ENCODE measurements at places on chromosomes 4 and X.

- no peak for DNase-seq
Measured at GRCh38 chr4:154911097-154911496, 130.0 kb downstream of the RBM46 start.

DNA sequence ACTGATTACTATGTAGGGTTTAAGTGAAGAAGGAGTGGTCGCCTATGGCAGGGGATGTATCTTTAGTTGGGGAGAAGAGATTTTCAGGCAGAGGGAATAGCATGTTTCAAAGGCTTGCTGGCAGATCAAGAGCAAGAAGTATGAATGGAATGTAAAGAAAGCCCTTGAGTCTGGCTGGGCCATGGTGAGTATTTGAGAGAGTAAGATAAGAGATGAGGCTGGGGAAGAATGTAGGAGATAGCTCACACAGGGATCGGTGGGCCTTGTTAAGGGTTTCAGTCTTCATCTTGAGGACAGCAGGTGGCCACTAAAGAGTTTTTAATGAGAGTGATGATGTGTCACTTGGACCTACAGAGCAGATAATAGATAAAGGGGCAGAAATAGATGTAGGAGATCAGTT, 319.1 kb upstream of the RPS6KA3 start:
- no peak for DNase-seq

GRCh38 chr4:53816561-53816960, 225.3 kb upstream of the LNX1 start:
- DNase-seq: no peak

GRCh38 chrX:69096963-69097362, 68.3 kb downstream of the PJA1 start:
- DNase-seq: no peak

- DNase-seq: no peak
Measured at GRCh38 chrX:131677655-131678628, 134.1 kb downstream of the OR13H1 start.

- no peak for DNase-seq
Measured at GRCh38 chrX:74535086-74535407, 79.4 kb downstream of the RLIM start.

DNA sequence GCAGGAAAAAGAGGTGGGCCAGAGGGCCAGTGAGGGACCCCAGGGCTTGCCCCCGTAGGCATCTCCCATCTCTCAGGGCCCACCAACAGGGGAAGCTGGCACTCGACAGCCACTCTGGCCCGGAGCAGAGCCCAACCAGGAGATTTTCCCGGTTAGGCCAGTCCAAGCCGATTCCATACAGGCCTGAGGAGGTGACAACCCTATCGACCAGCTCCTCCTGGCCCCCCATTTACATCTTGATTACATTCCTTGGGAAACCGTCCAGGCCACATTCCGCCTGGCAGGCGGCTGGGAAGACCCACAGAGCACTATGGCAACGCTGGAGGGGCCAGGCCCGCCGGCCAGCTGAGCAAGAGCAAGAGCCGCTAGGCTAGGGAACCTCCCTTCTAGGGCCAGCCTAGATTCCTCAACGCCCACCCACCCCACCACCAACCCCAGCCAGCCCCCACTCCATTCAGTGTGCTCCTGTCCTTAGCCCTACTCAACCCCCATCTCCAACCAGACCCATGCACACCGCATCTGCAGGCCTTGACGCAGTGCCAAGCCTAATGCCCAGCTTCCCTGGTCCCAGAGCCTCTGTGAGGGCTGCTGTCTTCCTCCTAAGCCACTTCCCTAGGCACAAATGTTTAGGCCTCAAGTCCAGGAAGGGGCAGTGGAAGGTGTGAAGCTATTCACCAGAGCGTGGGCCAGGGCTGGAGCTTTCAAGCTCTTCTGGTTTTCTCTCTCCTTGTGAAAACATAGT, 161.2 kb downstream of the EFNB1 start:
- DNase-seq: no peak

- DNase-seq: no peak
Measured at GRCh38 chr4:26048378-26048882, 134.4 kb downstream of the SMIM20 start.

GRCh38 chr4:105715692-105716278, 7.2 kb downstream of the GSTCD start:
- no peak for DNase-seq

- DNase-seq: no peak
Measured at GRCh38 chr4:77844363-77844762, 18.3 kb upstream of the MRPL1 start.

- no peak for DNase-seq
Measured at GRCh38 chr4:114267976-114268375, 288.5 kb upstream of the ARSJ start.

DNA sequence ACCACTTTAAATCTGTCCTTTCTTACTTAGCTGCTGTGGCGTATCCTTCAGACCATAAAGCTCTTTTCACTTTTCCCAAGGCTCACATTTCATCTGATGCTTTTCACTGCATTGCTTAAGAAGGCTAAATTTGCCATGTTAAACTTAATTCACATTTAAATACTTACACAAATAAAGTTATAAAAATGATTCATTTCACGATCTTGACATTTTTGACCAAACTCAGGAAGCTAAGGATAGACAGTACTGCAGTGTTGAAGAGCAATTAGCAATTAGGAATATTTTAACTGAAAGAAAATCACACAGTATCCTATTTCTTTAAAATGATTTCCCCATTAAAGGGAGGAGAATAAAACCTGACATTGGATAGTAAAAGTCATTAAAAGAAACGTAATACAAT, 1038.6 kb downstream of the STPG2 start:
- no peak for DNase-seq

DNA sequence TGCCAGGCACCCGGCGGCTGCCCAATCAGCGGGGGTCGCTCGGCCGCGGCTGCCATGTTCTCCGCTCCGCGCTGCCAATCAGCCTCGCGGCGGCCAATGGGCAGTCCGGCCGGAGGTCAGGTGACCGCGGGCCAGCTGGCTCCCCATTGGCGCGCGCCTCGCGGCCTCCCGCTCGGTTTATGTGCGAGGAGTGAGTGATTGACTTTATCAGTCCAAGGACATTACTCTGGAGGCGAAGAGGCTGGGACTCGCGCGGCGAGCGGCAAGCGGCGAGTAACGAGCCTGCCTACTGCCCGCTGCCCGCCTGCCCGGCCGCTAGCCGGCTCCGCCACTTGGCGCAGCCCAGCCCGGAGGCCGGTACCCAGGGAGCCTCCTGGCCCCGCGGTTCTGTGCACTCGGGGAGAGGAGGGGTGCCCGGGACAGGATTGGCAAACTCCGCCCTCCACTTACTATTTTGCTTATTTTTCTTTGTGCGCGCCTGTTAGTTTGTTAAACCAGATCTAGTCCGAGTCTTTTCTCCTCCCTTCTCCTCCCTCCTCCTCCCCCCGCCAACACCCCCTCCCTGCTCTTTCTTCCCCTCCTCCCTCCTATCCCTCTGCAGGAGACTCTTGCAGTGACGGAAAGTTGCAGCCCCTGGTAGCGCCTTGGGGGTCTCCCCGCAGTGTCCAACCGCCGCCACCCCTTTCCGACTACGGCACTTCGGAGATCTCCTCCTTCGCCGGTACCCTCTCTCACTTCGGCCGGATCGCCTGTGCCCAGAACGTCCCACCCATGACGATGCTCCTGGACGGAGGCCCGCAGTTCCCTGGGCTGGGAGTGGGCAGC, at the start of gene ZIC3:
Gene ZIC3 (plus strand): TSS at position 207 of the 825 bp plus-strand sequence. CDS start 565 bp downstream, at position 772.
- DNase-seq: no peak

- no peak for DNase-seq
Measured at GRCh38 chr4:56937262-56937661, 29.6 kb downstream of the REST start.

DNA sequence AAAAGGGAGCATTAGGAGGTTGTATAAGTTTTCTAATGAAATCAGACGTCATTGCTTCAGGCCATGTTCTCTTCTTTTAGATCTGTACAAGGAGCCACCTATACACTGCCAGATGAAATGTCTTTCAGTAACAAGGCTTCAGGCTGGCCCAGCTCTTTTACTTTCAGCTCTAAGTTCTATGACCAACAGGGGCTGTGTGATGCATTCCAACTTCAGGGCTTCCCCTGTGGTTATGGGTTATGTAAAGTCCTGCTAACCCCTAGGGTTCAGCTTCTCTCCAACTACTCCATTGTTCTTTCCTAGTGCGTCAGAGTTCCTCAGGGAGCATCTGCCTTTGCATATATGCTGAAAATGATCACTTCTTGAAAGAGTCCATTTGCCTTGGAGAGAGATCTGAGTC, 79.4 kb upstream of the TTC29 start:
- DNase-seq: no peak

DNA sequence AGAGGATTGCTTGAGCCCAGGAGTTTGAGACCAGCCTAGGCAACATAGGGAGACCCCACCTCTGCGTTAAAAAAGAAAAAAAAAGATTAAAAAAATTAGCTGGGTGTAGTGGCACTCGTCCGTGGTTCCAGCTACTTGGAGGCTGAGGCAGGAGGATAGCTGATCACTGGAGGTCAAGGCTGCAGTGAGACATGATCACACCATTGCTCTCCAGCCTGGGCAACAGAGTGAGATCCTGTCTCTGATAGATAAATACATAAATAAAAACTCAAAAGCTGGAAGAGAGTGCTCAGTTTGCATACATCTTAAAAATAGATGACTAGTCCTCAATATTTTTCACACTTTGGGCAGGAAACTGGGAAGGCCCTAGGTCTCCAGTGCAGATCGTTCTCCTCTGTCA, 54.1 kb downstream of the TMEM131L start:
- no peak for DNase-seq

DNA sequence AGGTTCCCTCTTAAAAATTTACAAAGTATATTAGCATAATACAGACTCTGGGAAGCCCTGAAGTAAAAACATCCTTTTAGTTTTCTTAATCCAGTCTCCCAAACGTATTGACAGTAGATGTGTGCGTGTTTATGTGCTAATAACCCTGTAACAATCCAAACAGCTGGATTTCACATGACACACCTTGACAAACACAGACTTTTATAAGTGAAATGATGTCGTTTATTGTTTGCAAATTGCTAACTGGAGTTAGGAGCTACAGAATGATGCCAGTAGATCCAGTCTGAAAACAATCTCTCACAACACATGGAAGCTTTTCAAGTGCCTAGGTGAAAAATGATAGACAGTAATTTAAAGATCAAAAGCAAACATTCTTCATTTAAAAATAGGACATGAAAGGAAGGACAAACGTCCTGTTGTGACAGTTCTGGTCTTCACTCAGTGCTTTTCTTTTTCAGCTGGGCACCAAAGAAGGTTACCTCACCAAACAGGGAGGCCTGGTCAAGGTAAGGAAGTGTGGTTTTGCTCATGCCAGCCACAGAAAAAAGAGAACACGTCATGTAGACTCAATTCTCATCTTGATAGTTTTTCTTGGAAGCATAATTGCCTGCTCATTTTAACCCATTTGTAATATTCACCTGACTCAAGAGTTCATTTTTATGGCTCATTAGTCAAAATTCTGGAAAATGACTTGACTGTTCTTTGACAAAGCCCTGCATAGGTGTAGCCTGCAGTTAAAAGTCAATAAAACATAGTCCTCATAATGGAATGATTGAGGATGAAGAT, 32.9 kb downstream of the LAMTOR3 start:
- no peak for DNase-seq

GRCh38 chrX:81082649-81083048, 119.1 kb downstream of the HMGN5 start:
- DNase-seq: no peak

DNA sequence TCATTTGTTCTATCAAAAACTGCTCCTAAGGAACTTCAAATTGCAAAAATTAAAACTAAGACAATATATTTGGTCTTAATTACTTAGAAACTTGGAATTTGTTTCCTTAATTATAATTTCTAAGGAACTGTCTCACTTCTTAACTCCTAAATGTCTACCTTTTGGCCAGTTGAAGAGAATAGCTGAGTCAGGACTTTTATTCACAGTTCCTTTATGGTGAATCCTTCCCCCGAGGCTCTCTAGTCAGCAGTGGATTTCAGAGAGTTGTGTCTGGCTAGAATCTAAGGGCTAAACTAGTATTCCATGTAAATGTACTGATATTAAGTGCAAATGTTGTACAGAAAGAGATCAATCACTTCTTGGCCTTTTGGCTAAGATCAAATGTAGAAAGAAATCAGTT, 69.3 kb downstream of the AMMECR1 start:
- no peak for DNase-seq

DNA sequence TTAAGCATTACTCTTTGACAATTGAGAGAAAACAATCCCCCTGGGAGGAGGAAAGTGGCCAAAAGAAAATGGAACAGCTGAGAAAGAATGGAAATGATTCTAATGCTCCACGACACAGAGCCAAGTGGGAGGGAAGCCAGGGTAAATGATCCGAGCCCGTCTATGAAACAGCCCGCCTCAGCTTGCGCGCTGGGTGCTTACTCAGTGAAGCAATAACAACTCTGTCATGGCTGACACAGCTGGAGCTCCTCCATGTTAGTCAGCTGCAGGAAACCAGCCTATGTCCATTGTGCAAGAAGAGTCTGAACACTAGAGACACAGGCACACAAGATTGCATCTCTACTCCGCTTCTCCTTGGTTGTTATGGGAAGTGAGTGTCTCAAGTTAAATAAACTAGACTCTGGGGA, 19.3 kb downstream of the NOA1 start:
- no peak for DNase-seq

DNA sequence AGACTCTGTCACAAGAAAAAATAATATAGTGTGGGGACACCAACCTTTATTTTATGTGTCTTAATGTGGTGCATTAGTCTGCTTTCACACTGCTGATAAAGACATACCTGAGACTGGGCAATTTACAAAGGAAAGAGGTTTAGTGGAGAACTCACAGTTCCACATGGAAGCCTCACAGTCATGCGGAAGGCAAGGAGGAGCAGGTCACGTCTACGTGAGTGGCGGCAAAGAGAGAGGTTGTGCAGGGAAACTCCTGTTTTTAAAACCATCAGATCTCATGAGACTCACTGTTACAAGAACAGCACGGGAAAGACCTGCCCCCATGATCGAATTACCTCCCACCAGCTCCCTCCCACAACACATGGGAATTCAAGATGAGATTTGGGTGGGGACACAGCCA, 130.2 kb downstream of the AFF1 start:
- no peak for DNase-seq

- DNase-seq: peak; percentile 77
Measured at GRCh38 chrX:31099536-31100090, 27.8 kb upstream of the FTHL17 start.

- DNase-seq: no peak
Measured at GRCh38 chrX:129755779-129756650, 17.2 kb downstream of the XPNPEP2 start.

All from GM12878 (cell line).